ENCODE measurements at places on chromosomes 5 and 9. TPM values are rescaled to one million over a fixed set of nuclear protein-coding genes. Genes with fewer than 3 reads are reported as not detected.

CNTNAP3B gene
- 14.1 TPM for total RNA-seq

AGXT2 gene
- total RNA-seq, result not detected

FOXD4L5 gene
- not detected for total RNA-seq

TMEM215 gene
- not detected for total RNA-seq

PCDHGA9 gene
- 20.8 TPM for total RNA-seq

KLHL3 gene
- total RNA-seq, result 29.1 TPM

KCTD16 gene
- total RNA-seq, result 0.03 TPM

GRCh38 chr9:110712955-110713354 is 44.4 kb downstream of the MUSK start:
- no peak overlapping the region for H3K27ac ChIP-seq
- H3K27me3 ChIP-seq, result no peaks in the 10 kb centered on the region
- no peak overlapping the region for H3K4me3 ChIP-seq
- no peak for DNase-seq
- no peaks in the 10 kb centered on the region for H3K36me3 ChIP-seq

DNA sequence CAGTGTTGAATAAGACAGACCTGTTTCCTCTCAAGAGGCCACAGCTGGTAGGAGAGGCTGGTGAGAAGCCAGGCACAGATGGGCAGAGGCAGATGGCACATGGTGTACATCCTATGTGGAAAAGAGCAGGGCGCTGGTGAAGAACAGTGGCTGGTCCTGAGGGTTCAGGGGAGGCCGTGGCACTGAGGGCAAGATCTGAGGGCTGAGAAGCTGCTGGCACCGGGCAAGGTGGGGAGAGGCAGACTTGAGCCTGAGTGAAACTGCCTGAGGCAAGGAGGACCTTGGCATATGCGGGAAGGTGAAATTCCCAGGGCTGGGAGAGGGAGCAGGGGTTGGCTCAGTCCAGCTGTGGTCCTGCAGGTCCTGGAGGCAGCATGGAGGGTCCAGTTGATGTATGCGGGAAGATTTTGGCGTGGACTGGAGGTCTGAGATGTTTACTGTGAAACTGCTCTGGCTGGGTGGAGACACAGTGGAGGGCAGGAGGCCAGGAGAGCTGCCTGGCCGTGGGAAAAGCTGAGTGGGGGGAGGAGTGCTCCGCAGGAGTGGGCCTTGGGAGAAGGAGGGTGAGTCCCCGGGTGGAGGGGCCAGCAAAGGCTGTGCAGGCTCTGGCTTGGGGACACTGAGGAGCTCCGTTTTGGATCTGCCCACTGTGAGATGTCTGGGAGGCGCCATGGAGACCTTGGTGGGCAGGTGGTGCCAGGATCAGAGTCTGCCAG is 2.6 kb downstream of the MAN1B1 start:
- peak overlapping the region; percentile 40 for H3K27ac ChIP-seq
- DNase-seq, result peak; percentile 59
- no peaks in the 10 kb centered on the region for H3K27me3 ChIP-seq
- H3K4me1 ChIP-seq, result peaks cover 53% of the 10 kb centered on the region
- H3K4me3 ChIP-seq, result no peak overlapping the region

- H3K4me1 ChIP-seq, result no peaks in the 10 kb centered on the region
- H3K27me3 ChIP-seq, result no peaks in the 10 kb centered on the region
- DNase-seq, result no peak
Observed at GRCh38 chr9:125694478-125694877, 12.5 kb downstream of the MAPKAP1 start.

DNA sequence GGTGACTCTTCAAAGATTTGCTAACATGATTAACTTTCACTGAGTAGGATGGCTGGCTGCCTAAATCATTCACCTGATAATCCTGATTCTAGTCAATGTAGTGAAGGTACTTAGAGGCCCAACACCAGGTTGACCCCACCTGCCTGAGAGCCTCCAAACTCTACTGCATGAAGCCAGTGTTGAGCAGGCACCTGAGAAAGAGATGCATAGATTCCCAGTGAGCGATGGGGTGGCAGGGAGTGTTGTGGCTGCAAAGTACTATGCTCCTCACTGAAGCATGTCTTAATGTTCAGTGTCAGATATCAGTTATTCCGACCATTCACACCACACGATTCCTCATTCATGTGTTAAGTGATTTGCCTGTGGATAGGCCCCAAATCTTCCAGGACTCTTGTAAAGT is 804.4 kb downstream of the TLE4 start:
- no peaks in the 10 kb centered on the region for H3K4me1 ChIP-seq
- H3K4me3 ChIP-seq, result no peak overlapping the region
- no peaks in the 10 kb centered on the region for H3K27me3 ChIP-seq

DNA sequence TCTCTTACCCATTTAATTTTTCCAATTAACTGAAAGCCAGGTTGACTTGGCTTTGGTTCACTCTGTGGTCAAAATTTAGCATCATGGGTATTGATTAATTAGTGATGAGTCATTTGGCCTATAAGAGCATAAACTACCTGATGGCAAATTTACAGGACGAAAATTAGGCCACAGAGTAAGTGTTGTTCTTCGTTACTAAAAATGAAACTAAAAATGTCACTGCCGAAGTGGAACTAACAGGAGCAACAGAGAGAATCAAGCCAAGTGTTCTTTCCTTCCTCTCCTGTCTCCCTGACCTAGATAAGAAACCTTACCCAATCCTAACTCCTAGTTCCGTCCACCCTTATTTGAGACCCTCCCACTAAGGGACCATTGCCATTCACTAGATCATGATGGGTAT is 176.9 kb downstream of the RAB3C start:
- H3K27me3 ChIP-seq, result no peaks in the 10 kb centered on the region
- no peaks in the 10 kb centered on the region for H3K36me3 ChIP-seq
- H3K27ac ChIP-seq, result peak overlapping the region; percentile 23
- H3K4me1 ChIP-seq, result peaks cover 9% of the 10 kb centered on the region
- H3K4me3 ChIP-seq, result peak overlapping the region; percentile 26
- DNase-seq, result no peak

GRCh38 chr9:19967216-19967887 is 178.5 kb upstream of the SLC24A2 start:
- no peaks in the 10 kb centered on the region for H3K27me3 ChIP-seq
- no peak overlapping the region for H3K27ac ChIP-seq
- no peaks in the 10 kb centered on the region for H3K4me1 ChIP-seq
- H3K36me3 ChIP-seq, result no peaks in the 10 kb centered on the region

- no peaks in the 10 kb centered on the region for H3K27me3 ChIP-seq
- no peak overlapping the region for H3K27ac ChIP-seq
- no peak for DNase-seq
- no peaks in the 10 kb centered on the region for H3K4me1 ChIP-seq
- H3K36me3 ChIP-seq, result no peaks in the 10 kb centered on the region
Observed at GRCh38 chr9:73689051-73689870, 537.6 kb downstream of the ANXA1 start.

GRCh38 chr5:68225188-68225910 is 9.8 kb downstream of the PIK3R1 start:
- peaks cover 25% of the 10 kb centered on the region for H3K36me3 ChIP-seq
- peaks cover 64% of the 10 kb centered on the region for H3K4me1 ChIP-seq
- H3K27me3 ChIP-seq, result no peaks in the 10 kb centered on the region
- DNase-seq, result peak; percentile 83

- H3K27me3 ChIP-seq, result no peaks in the 10 kb centered on the region
- peaks cover 43% of the 10 kb centered on the region for H3K4me1 ChIP-seq
- H3K27ac ChIP-seq, result peak overlapping the region; percentile 89
- H3K4me3 ChIP-seq, result peak overlapping the region; percentile 80
Observed at GRCh38 chr9:133029994-133030316, 842 bp upstream of the GTF3C5 start.

DNA sequence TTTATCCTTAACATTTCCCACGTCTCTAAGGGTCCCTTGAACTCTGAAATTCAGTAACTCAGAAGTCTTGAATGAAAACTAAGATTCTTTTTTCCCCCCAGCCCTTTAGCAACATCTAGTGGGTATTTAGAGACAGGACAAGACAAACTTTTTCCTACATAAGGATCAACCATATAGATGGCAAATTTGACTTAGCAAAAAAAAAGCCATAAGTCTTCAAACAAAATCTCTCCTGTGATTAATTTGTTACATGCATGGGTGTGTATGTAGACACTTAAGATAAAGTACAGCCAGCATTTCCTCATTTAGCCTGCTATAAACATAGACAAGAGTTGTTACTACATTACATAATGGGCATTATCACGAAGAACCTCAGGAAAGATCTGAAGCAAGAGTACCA is 29.1 kb upstream of the ANKRD31 start:
- DNase-seq, result no peak
- no peak overlapping the region for H3K4me3 ChIP-seq
- peaks cover 3% of the 10 kb centered on the region for H3K27me3 ChIP-seq
- H3K27ac ChIP-seq, result no peak overlapping the region
- H3K4me1 ChIP-seq, result no peaks in the 10 kb centered on the region

DNA sequence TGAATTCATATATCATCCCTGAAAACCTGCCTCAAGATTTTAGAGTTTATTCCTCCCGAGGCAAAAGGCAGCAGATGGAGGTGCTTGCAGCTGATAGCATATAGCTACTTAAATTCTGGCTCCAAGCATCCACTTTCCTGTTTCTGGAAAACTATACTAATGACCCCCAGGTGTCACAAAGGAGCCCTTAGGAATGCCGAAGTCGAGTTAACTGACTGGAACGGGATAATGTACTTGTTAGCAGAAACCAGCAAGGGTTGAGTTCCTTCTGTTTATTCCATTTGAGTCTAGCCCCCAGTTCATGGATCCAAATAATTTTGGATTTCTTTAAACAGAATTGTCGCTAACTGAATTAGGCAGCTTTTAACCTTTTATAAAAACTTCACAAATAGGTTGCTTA is 44.5 kb downstream of the PTTG1 start:
- H3K27ac ChIP-seq, result no peak overlapping the region
- no peak for DNase-seq
- peaks cover 32% of the 10 kb centered on the region for H3K4me1 ChIP-seq
- H3K4me3 ChIP-seq, result no peak overlapping the region

GRCh38 chr5:58852566-58852965 is 269.7 kb downstream of the RAB3C start:
- no peak overlapping the region for H3K4me3 ChIP-seq
- H3K4me1 ChIP-seq, result peaks cover 5% of the 10 kb centered on the region
- no peaks in the 10 kb centered on the region for H3K36me3 ChIP-seq
- no peak for DNase-seq
- no peaks in the 10 kb centered on the region for H3K27me3 ChIP-seq
- no peak overlapping the region for H3K27ac ChIP-seq

GRCh38 chr5:127867022-127867783 is 164.0 kb downstream of the CCDC192 start:
- H3K27ac ChIP-seq, result peak overlapping the region; percentile 15
- no peak overlapping the region for H3K4me3 ChIP-seq
- no peaks in the 10 kb centered on the region for H3K36me3 ChIP-seq
- H3K27me3 ChIP-seq, result no peaks in the 10 kb centered on the region
- H3K4me1 ChIP-seq, result peaks cover 29% of the 10 kb centered on the region

GRCh38 chr5:16067415-16067814 is 112.2 kb downstream of the MARCHF11 start:
- no peak for DNase-seq
- no peaks in the 10 kb centered on the region for H3K27me3 ChIP-seq
- H3K4me3 ChIP-seq, result no peak overlapping the region
- H3K36me3 ChIP-seq, result no peaks in the 10 kb centered on the region

GRCh38 chr5:172403189-172403796 is 51.0 kb downstream of the SH3PXD2B start:
- no peaks in the 10 kb centered on the region for H3K27me3 ChIP-seq
- H3K27ac ChIP-seq, result peak overlapping the region; percentile 76
- H3K4me1 ChIP-seq, result peaks cover 44% of the 10 kb centered on the region
- no peak for DNase-seq
- no peak overlapping the region for H3K4me3 ChIP-seq

DNA sequence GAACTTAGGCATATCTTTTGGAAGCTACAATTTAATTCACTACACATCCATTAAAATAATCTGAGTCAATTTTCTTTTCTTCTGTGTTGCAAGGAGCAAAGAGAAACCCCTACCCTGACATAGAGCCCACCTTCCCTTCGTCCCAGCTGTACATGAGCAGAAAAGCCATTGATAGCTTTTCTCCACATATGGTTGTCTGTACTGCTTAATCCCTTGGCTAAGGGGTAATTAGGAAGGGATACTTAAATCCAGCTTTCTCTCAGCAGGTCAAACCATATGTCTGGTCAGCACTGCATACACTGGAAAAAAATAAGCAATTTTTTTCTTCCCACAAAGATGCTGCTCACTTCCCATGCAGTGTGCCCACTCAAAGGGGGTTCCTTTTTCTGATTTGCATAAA is 94.7 kb upstream of the RAD23B start:
- H3K27ac ChIP-seq, result no peak overlapping the region
- H3K27me3 ChIP-seq, result no peaks in the 10 kb centered on the region
- DNase-seq, result no peak
- H3K4me3 ChIP-seq, result no peak overlapping the region

GRCh38 chr9:15352306-15352705 is 45.3 kb upstream of the TTC39B start:
- H3K4me3 ChIP-seq, result no peak overlapping the region
- H3K36me3 ChIP-seq, result no peaks in the 10 kb centered on the region
- no peaks in the 10 kb centered on the region for H3K4me1 ChIP-seq
- DNase-seq, result no peak

- no peaks in the 10 kb centered on the region for H3K4me1 ChIP-seq
- no peak overlapping the region for H3K27ac ChIP-seq
- no peak for DNase-seq
- H3K27me3 ChIP-seq, result no peaks in the 10 kb centered on the region
- H3K36me3 ChIP-seq, result no peaks in the 10 kb centered on the region
Observed at GRCh38 chr5:27472000-27472763, 433.8 kb upstream of the CDH9 start.

DNA sequence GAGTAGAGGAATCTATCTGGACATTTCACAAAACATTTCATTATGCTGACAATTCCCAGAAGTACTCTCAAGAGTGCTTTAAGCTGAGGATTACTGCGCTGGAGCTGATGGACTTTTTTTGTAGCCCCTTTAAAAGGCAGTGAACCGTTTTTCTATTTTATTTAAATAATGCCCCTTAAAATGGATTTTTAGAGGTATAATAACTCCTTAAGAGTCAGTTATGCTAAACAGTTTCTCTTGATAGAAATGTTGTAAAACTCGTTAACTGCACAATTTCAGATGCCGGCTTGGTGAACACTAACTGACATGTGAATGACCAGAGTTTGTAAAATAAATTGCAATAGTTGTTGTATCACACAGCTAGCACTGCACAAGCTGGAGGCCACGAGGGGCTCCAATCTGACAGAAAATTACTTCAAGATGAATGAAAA is 174.0 kb downstream of the NR2F1-AS1 start:
- H3K27me3 ChIP-seq, result no peaks in the 10 kb centered on the region
- DNase-seq, result no peak
- H3K4me3 ChIP-seq, result no peak overlapping the region
- no peaks in the 10 kb centered on the region for H3K36me3 ChIP-seq
- no peaks in the 10 kb centered on the region for H3K4me1 ChIP-seq

GRCh38 chr9:131628459-131629225 is 83.3 kb downstream of the PRRT1B start:
- H3K36me3 ChIP-seq, result peaks cover 48% of the 10 kb centered on the region
- no peaks in the 10 kb centered on the region for H3K27me3 ChIP-seq
- H3K4me1 ChIP-seq, result peaks cover 17% of the 10 kb centered on the region
- H3K4me3 ChIP-seq, result no peak overlapping the region
- no peak overlapping the region for H3K27ac ChIP-seq
- no peak for DNase-seq

GRCh38 chr5:152634586-152634985 is 229.5 kb upstream of the NMUR2 start:
- H3K27ac ChIP-seq, result no peak overlapping the region
- no peaks in the 10 kb centered on the region for H3K4me1 ChIP-seq
- H3K36me3 ChIP-seq, result no peaks in the 10 kb centered on the region
- H3K4me3 ChIP-seq, result no peak overlapping the region
- H3K27me3 ChIP-seq, result no peaks in the 10 kb centered on the region

- no peak overlapping the region for H3K27ac ChIP-seq
- H3K4me1 ChIP-seq, result peaks cover 9% of the 10 kb centered on the region
- H3K27me3 ChIP-seq, result peaks cover 5% of the 10 kb centered on the region
- no peak for DNase-seq
- no peak overlapping the region for H3K4me3 ChIP-seq
Observed at GRCh38 chr5:124730381-124730780, 16.1 kb downstream of the ZNF608 start.

Data from suprapubic skin (tissue), 4 donors.